Naive thymus-derived CD4-positive, alpha-beta T cell (primary cell): ENCODE measurements at places on chromosomes 5 and 9.

- no peaks in the 10 kb centered on the region for H3K4me1 ChIP-seq
- no peak for DNase-seq
- no peak overlapping the region for H3K4me3 ChIP-seq
- no peak overlapping the region for H3K27ac ChIP-seq
Observed at GRCh38 chr5:127867022-127867783, 164.0 kb downstream of the CCDC192 start.

DNA sequence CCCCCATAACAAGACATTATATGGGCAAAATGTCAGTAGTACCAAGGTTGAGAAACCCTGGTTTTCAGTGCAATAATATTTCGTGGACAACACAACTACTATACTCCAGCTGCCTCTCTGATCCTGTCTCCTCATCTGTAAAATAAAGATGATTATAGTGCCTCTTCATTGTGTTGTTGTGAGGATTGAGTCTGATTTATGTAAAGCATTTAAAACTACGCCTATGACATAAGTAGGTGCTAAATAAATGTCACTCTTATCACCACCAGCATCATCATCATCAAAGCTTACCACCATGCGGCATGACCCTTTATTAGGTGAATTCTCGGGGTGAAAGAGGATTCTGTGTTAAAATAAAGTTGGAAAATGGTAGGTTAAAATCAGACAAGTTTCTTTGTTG lies 67.8 kb upstream of the IFNE start:
- DNase-seq = no peak
- peaks cover 3% of the 10 kb centered on the region for H3K27me3 ChIP-seq
- no peak overlapping the region for H3K4me3 ChIP-seq

GRCh38 chr9:2469681-2470221 lies 151.8 kb upstream of the VLDLR start:
- no peaks in the 10 kb centered on the region for H3K27me3 ChIP-seq
- H3K36me3 ChIP-seq = no peaks in the 10 kb centered on the region
- DNase-seq = no peak
- no peaks in the 10 kb centered on the region for H3K4me1 ChIP-seq
- no peak overlapping the region for H3K4me3 ChIP-seq
- no peak overlapping the region for H3K27ac ChIP-seq

DNA sequence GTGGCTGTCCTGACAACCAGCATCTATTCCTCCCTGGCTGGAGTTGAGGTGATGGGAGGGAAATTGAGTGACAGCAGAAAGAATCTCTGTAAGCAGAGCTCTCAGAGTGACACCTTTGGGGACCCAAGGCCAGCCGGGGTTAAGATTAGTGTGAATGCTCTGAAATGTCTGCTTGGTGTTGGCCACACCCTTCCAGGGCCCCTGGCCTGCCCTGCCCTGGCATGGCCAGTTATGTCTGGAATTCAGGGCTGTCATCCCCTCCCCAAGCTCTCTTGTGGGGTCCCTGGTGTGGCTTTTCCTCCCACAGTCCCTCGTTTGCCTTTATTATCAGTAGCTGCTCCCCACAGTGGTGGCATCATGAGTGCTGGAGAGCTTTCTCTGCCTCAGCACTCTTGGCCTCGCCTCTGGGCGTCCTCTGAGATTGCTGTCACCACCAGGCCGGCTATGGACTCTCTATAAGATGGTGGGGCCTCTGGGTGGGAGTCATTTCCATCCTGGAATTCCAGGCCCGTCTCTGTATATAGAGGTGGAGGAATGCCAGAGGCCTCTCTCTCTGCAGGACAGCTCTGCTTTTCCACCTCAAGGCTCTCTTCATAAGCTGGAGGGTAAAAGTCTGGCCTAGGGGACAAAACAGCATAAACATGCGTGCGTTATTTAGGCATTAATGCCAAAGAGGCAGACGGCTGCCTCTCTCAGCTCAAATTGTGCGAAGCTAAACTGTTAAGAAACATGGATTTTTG lies 3.6 kb downstream of the TMEM252 start:
- no peaks in the 10 kb centered on the region for H3K27me3 ChIP-seq
- no peaks in the 10 kb centered on the region for H3K36me3 ChIP-seq
- H3K27ac ChIP-seq = no peak overlapping the region
- H3K4me3 ChIP-seq = no peak overlapping the region
- H3K4me1 ChIP-seq = no peaks in the 10 kb centered on the region

DNA sequence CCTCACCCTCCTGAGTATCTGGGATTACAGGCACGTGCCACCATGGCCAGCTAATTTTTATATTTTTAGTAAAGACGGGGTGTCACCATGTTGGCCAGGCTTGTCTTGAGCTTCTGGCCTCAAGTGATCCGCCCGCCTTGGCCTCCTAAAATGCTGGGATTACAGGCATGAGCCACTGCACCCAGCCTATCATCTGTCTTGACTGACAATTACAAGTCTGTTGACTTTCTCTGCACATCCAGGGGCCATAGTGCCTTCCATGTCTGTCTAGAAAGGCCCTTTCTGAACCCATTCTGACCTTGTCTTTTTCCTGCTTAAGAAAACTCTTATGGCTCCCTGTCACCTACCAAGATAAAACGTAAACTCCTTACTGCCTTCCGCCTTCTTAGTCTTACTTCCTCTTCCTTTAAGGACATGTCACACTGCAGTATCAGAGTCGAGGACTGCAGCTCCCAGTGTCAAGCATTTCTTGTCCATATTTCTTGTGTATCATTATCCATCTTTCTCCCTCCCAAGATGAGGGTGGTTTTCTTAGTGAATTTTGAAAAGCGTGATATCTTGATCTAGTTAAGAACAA lies 49.9 kb upstream of the SHB start:
- H3K4me3 ChIP-seq = no peak overlapping the region
- H3K36me3 ChIP-seq = no peaks in the 10 kb centered on the region
- H3K27me3 ChIP-seq = no peaks in the 10 kb centered on the region

GRCh38 chr9:72955571-72955970 lies 2.7 kb upstream of the ALDH1A1 start:
- peaks cover 6% of the 10 kb centered on the region for H3K4me1 ChIP-seq
- DNase-seq = no peak
- H3K4me3 ChIP-seq = no peak overlapping the region

- no peak overlapping the region for H3K4me3 ChIP-seq
- H3K27me3 ChIP-seq = no peaks in the 10 kb centered on the region
- no peaks in the 10 kb centered on the region for H3K4me1 ChIP-seq
- no peak overlapping the region for H3K27ac ChIP-seq
- DNase-seq = no peak
Observed at GRCh38 chr5:14557203-14557770, 24.3 kb upstream of the OTULINL start.

- peaks cover 4% of the 10 kb centered on the region for H3K4me1 ChIP-seq
- no peak overlapping the region for H3K27ac ChIP-seq
- no peak for DNase-seq
- H3K4me3 ChIP-seq = no peak overlapping the region
- H3K27me3 ChIP-seq = no peaks in the 10 kb centered on the region
Observed at GRCh38 chr5:133029416-133029815, 3.1 kb upstream of the ZCCHC10 start.

DNA sequence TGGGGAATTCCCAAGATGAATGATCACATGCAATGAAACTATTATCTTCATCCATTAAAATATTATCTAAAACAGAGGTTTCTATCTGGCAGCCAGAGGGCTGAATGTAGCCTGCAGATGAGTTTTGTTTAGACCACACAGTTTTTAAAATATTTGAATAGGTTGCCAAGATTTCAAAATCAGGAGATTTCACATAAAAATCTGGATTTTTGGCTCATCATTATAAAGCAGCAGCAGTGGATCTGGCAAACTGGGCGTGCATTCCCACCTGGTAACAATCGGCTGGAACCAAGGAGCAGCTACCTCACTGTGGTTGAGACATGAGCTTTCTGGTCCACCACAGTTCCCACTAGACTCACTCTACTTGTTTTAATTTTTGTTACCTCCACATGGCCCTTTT lies 155.1 kb downstream of the BNC2 start:
- H3K4me3 ChIP-seq = no peak overlapping the region
- DNase-seq = no peak
- no peak overlapping the region for H3K27ac ChIP-seq
- no peaks in the 10 kb centered on the region for H3K4me1 ChIP-seq

DNA sequence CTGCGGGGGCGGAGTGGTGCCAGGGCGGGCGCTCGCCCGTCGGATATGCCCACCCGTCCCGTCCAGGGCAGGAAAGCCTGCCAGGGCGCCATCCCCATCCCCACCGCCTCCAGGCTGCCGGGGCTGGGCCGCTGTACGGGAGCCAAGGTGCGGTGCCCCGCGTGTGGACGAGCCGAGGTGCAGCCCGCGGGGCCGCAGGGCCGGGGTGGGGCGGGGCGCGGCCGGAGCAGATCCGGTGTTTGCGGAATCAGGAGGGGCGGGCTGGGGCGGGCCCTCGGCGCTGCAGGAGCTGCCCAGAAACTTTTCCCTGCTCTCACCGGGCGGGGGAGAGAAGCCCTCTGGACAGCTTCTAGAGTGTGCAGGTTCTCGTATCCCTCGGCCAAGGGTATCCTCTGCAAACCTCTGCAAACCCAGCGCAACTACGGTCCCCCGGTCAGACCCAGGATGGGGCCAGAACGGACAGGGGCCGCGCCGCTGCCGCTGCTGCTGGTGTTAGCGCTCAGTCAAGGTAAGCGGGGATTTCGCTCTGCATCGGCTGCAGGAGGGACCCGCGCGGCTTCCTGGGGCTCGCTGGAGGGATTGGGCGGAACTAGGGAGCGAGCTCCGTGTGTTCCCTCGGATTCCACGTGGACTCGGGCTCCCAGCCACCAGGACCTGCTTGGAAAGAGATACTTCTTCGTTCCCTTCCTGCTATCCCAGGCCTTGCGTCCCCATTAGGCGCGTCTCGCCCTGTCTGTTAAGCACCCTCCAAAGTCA lies at the start of gene ITGA2:
TSS of gene ITGA2 (plus strand) at position 328 of the 756 bp plus-strand sequence. CDS start at position 445, 117 bp downstream.
- H3K27ac ChIP-seq = no peak within 1 kb of the TSS
- H3K27me3 ChIP-seq = no peaks in the 10 kb centered on the region
- H3K4me1 ChIP-seq = no peaks in the 10 kb centered on the region
- peak; percentile 15 for DNase-seq
- H3K4me3 ChIP-seq = peak within 1 kb of the TSS; percentile 66

GRCh38 chr5:90022002-90022710 lies 387.4 kb downstream of the CETN3 start:
- H3K4me1 ChIP-seq = no peaks in the 10 kb centered on the region
- no peaks in the 10 kb centered on the region for H3K36me3 ChIP-seq
- no peak overlapping the region for H3K27ac ChIP-seq
- no peak overlapping the region for H3K4me3 ChIP-seq

DNA sequence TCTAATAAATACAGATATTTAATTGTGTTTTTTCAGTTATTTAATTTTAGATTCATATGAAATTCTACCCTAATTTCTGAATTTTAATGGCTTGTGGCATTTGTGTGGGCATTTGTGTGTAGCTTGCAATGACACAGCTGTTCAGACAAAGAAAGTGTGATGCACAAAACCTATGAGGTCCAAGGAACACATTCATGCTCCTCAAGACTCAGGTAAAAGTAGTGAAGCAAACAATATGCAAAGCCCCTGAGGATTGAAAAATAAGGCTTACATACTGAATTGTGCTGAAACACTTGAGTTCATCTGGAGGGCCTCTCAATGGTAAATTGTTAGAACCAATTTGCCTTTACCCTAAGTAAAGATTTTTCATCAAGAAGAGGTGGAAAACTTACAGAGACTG lies 28.1 kb downstream of the IL7R start:
- H3K4me1 ChIP-seq = peaks cover 20% of the 10 kb centered on the region
- no peaks in the 10 kb centered on the region for H3K27me3 ChIP-seq
- no peak for DNase-seq

- H3K4me1 ChIP-seq = no peaks in the 10 kb centered on the region
- H3K36me3 ChIP-seq = no peaks in the 10 kb centered on the region
- H3K27ac ChIP-seq = no peak overlapping the region
- no peak for DNase-seq
- no peaks in the 10 kb centered on the region for H3K27me3 ChIP-seq
- H3K4me3 ChIP-seq = no peak overlapping the region
Observed at GRCh38 chr5:123538670-123539459, 26.9 kb downstream of the CSNK1G3 start.

DNA sequence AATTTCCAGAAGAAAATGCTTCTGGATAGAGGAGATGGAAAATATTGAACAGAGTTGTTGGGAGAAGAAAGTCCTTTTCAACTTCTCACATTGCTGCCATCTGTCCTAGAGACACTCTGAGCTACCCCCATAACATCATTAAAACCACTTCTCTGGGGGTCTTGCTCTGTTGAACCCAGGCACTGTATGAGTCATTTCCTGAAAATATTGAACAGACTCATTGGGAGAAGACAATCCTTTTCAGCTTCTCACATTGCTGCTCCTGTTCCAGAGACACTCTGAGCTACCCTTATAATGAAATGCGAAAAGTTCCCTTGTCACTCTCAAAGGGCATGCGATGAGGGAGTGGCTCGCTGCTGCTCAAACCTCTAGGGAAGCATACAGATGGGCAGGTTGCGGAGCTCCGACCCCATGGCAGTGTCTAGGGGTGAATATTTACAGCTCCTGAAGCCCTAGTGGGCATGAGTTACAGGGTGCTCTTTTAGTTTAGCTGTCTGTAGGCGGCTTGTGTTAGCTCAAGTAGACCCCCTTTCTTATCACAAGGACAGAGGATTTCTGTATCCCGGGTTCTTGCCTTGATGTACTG lies 90.7 kb downstream of the CDKN2A start:
- no peak overlapping the region for H3K27ac ChIP-seq
- no peaks in the 10 kb centered on the region for H3K4me1 ChIP-seq
- H3K4me3 ChIP-seq = no peak overlapping the region
- no peak for DNase-seq

GRCh38 chr5:134798468-134798867 lies 39.9 kb downstream of the DDX46 start:
- H3K27ac ChIP-seq = no peak overlapping the region
- no peaks in the 10 kb centered on the region for H3K4me1 ChIP-seq
- H3K27me3 ChIP-seq = no peaks in the 10 kb centered on the region
- H3K4me3 ChIP-seq = no peak overlapping the region
- peaks cover 68% of the 10 kb centered on the region for H3K36me3 ChIP-seq
- DNase-seq = no peak

- H3K27me3 ChIP-seq = no peaks in the 10 kb centered on the region
- H3K4me3 ChIP-seq = no peak overlapping the region
- no peak for DNase-seq
- no peak overlapping the region for H3K27ac ChIP-seq
Observed at GRCh38 chr5:132854301-132854700, 12.0 kb downstream of the GDF9 start.

GRCh38 chr9:94857791-94858190 lies 131.3 kb downstream of the AOPEP start:
- H3K27ac ChIP-seq = no peak overlapping the region
- H3K27me3 ChIP-seq = no peaks in the 10 kb centered on the region
- H3K36me3 ChIP-seq = no peaks in the 10 kb centered on the region

DNA sequence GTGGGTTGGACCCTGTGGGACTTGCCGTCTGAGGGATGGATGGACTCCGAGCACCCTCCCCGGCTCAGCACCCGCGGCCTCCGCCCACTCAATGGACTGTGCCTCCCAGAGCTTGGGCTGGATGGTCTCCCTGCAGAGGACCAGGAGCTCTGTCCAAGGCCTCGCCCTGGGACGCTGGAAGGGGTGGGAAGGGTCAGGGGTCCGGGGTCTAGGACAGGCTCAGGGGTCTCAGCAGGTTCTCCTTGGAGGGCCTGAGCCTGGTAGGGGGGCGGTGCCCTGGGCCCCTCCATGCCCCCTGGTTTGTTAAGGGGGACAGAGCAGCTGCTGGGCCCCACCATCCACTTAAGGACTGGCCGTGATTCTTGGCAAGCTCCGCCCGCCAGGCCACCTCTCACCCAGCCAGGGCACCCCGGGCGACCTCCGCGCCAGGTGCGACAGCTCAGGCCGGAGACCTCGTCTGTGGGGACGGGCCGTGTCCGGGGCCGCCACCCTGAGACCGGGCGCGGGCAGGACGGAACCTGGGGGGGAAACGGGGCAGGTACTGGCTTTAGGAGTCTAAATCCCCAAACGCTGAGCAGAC lies 29.2 kb downstream of the EXOC3 start:
- H3K27me3 ChIP-seq = no peaks in the 10 kb centered on the region
- peak overlapping the region; percentile 95 for H3K27ac ChIP-seq
